T-cell (primary cell): ENCODE measurements at places on chromosomes 5 and 9. TPM values are rescaled to one million over a fixed set of nuclear protein-coding genes. Genes with fewer than 3 reads are reported as not detected.

- H3K27ac ChIP-seq = no peak overlapping the region
- H3K27me3 ChIP-seq = no peaks in the 10 kb centered on the region
- no peak overlapping the region for H3K4me3 ChIP-seq
Measured at GRCh38 chr5:67728326-67728890, 487.1 kb upstream of the PIK3R1 start.

The SLC45A2 gene
- 0.20 TPM for total RNA-seq

DNA sequence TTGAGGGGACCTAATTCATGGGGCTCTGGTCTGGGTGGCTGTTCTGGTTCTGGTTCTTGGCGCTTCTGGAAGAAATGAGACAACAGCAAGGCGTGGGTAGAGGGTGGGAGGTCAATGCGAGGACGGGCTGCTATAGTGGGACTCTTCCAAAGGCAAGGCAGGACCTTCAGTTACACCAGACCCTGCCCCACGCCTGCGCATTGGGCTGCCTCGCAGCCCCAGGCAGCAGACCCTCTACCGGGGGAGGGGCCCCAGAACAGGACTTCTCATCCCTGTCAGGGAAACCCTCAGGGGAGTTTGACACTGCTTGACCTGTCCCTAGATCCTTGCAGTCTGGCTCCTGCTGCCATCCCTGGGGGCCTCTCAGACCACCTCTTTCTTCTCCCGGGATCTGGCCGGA, 18.5 kb downstream of the CCDC69 start:
- no peak for DNase-seq
- no peak overlapping the region for H3K4me3 ChIP-seq
- H3K27me3 ChIP-seq = no peaks in the 10 kb centered on the region
- peaks cover 57% of the 10 kb centered on the region for H3K4me1 ChIP-seq

The PCDHB14 gene
- total RNA-seq = not detected

DNA sequence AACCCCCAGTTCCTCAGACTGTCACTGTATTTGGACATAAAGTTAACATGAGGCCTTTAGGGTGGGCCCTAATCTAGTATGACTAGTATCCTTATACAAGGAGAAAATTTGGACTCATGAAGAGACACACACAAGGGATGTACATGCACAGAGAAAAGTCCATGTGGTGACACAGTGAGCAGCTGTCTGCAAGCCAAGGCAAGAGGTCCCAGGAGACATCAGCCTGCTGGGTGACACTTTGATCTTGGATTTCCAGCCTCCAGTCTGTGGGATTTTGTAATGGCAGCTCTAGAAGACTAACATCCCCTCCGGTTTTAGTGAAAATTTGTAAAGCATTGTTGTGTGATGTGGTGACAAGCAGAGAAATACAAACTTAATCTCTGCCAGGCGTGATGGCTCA, 66.1 kb downstream of the RAI14 start:
- H3K27me3 ChIP-seq = peaks cover 2% of the 10 kb centered on the region
- H3K36me3 ChIP-seq = no peaks in the 10 kb centered on the region
- H3K27ac ChIP-seq = no peak overlapping the region
- no peak overlapping the region for H3K4me3 ChIP-seq

The AK8 gene
- total RNA-seq = not detected

- H3K27me3 ChIP-seq = peaks cover 28% of the 10 kb centered on the region
- no peaks in the 10 kb centered on the region for H3K36me3 ChIP-seq
- DNase-seq = no peak
Measured at GRCh38 chr5:80034962-80035821, at the start of gene THBS4. Gene THBS4, plus strand, starts transcription at chr5:80035348. Its CDS starts 190 bp downstream, at chr5:80035538.

GRCh38 chr9:105313238-105313637, 68.8 kb downstream of the SLC44A1 start:
- H3K36me3 ChIP-seq = no peaks in the 10 kb centered on the region
- no peak for DNase-seq
- no peak overlapping the region for H3K27ac ChIP-seq
- no peaks in the 10 kb centered on the region for H3K4me1 ChIP-seq
- H3K4me3 ChIP-seq = no peak overlapping the region

- no peaks in the 10 kb centered on the region for H3K4me1 ChIP-seq
- no peak overlapping the region for H3K4me3 ChIP-seq
- H3K27me3 ChIP-seq = no peaks in the 10 kb centered on the region
- H3K27ac ChIP-seq = no peak overlapping the region
- no peaks in the 10 kb centered on the region for H3K36me3 ChIP-seq
Measured at GRCh38 chr9:69136779-69137178, 37.3 kb upstream of the TJP2 start.

The PCDHGB2 gene
- total RNA-seq = 0.40 TPM

The TNFSF15 gene
- 0.07 TPM for total RNA-seq

GRCh38 chr9:114478871-114479270, 26.4 kb downstream of the WHRN start:
- H3K27me3 ChIP-seq = no peaks in the 10 kb centered on the region
- H3K4me3 ChIP-seq = no peak overlapping the region
- H3K4me1 ChIP-seq = no peaks in the 10 kb centered on the region
- no peak overlapping the region for H3K27ac ChIP-seq
- no peak for DNase-seq
- no peaks in the 10 kb centered on the region for H3K36me3 ChIP-seq

DNA sequence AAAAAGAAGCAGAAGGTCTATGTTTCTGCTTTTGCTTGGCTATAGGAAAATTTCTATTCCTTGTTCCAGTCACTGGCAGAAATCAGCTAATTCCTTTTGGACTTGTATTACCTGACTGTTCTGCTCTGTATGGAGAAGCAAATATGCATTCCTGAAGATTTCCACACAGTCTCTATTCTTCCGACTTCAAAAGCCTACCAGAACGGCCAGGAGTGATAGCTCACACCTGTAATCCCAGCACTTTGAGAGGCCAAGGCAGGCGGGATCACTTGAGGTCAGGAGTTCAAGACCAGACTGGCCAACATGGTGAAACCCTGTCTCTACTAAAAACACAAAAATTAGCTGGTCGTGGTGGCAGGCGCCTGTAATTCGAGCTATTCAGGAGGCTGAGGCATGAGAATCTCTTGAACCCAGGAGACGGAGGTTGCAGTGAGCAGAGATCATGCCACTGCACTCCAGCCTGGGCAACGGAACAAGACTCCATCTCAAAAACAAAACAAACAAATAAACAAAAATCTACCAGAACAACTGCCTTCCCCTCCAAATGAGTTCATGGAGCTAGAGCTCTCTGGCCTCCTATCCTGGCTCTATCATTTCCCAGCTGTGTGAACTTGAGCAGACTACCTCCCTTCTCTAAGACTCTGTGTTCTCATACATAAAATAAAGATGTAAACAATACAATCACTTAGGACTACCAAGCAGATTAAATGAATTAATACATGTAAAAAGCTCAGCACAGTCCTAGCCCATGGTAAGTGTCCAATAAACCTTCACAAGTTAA, 17.0 kb downstream of the MYO10 start:
- no peak overlapping the region for H3K27ac ChIP-seq
- H3K36me3 ChIP-seq = no peaks in the 10 kb centered on the region
- peaks cover 1% of the 10 kb centered on the region for H3K27me3 ChIP-seq
- no peaks in the 10 kb centered on the region for H3K4me1 ChIP-seq

- H3K27me3 ChIP-seq = no peaks in the 10 kb centered on the region
- H3K4me1 ChIP-seq = no peaks in the 10 kb centered on the region
- no peak overlapping the region for H3K4me3 ChIP-seq
- no peak for DNase-seq
Measured at GRCh38 chr9:31612336-31613030, 772.0 kb upstream of the ACO1 start.

GRCh38 chr9:111034898-111035539, 3.3 kb downstream of the LPAR1 start:
- H3K27ac ChIP-seq = no peak overlapping the region
- no peaks in the 10 kb centered on the region for H3K36me3 ChIP-seq
- H3K4me1 ChIP-seq = peaks cover 3% of the 10 kb centered on the region
- DNase-seq = no peak
- no peak overlapping the region for H3K4me3 ChIP-seq
- peaks cover 8% of the 10 kb centered on the region for H3K27me3 ChIP-seq

- no peaks in the 10 kb centered on the region for H3K27me3 ChIP-seq
- peaks cover 3% of the 10 kb centered on the region for H3K36me3 ChIP-seq
- DNase-seq = no peak
- H3K27ac ChIP-seq = no peak overlapping the region
Measured at GRCh38 chr9:71681708-71682272, 86.5 kb downstream of the CEMIP2 start.

The PCDHGB1 gene
- total RNA-seq = not detected

DNA sequence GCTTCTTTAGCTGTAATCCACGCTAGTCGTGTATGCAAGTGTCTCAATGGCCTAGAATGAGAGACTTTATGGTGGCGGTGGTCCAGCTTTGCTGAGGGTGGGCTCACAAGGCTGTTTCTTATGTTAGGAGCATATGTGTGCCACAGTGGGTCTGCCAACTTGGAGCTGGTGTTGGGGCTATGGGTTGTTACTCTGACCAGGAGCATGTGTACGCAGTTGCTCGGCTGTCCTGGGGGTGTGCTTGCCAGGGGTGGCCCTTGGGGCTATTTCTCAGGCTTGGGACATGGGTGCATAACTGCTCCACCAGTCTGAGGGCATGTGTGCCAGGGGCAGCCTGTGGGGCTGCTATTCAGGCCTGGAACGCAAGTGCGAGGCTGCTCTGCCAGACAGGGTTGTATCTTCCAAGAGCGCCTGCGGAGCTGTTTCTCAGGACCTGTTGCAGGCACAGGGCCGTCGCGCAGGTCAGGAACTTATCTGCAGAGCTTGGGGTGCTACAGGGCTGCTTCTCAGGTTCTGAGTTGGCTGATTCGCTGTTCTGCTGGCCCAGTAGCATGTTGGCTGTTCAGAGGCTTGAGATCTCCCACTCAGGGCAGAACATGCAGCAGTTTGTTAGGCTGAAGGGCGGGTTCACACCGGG, 187.9 kb upstream of the TLX3 start:
- H3K4me3 ChIP-seq = no peak overlapping the region
- no peaks in the 10 kb centered on the region for H3K36me3 ChIP-seq
- H3K4me1 ChIP-seq = no peaks in the 10 kb centered on the region
- no peak for DNase-seq
- H3K27me3 ChIP-seq = no peaks in the 10 kb centered on the region

DNA sequence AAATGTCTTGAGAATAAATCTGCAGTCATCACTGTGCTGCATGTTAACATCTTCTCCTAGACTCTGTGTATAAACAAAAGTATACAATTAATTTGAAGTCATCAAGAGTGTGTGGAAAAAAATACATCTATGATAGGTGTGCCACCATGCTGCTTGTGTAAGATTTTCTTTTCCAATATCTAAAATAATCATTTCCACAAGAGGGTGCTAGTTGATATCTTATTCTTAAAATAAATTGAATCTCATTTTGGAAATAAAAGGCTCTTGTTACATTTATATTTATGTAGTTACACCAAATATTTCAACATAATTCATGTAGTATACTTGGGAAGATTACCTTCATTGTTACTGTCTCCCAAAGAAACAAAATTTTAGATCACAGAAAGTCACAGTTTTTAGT, 14.1 kb upstream of the MOCS2 start:
- H3K27me3 ChIP-seq = no peaks in the 10 kb centered on the region
- DNase-seq = no peak
- H3K36me3 ChIP-seq = no peaks in the 10 kb centered on the region
- no peak overlapping the region for H3K4me3 ChIP-seq

The TRIP13 gene
- total RNA-seq = 0.95 TPM

GRCh38 chr5:132296412-132297016, 2.3 kb downstream of the SLC22A4 start:
- H3K4me3 ChIP-seq = no peak overlapping the region
- H3K4me1 ChIP-seq = peaks cover 7% of the 10 kb centered on the region
- DNase-seq = no peak
- no peaks in the 10 kb centered on the region for H3K27me3 ChIP-seq
- H3K27ac ChIP-seq = no peak overlapping the region

DNA sequence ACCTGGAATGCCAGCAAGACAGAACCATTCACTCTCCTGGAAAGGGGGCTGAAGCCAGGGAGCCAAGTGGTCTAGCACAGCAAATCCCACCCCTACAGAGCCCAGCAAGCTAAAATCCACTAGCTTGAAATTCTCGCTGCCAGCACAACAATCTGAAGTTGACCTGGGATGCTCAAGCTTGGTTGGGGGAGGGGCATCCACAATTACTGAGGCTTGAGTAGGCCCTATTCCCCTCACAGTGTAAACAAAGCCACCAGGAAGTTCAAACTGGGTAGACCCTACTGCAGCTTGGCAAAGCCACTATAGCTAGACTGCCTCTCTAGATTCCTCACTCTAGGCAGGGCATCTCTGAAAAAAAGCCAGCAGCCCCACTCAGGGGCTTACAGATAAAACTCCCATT, 17.3 kb downstream of the RIGI start:
- H3K4me1 ChIP-seq = no peaks in the 10 kb centered on the region
- peaks cover under 1% of the 10 kb centered on the region for H3K36me3 ChIP-seq
- no peak for DNase-seq
- H3K4me3 ChIP-seq = no peak overlapping the region
- H3K27ac ChIP-seq = no peak overlapping the region
- no peaks in the 10 kb centered on the region for H3K27me3 ChIP-seq

The TNC gene
- total RNA-seq = not detected

The LCN9 gene
- not detected for total RNA-seq

The CNTLN gene
- 0.08 TPM for total RNA-seq

- H3K36me3 ChIP-seq = no peaks in the 10 kb centered on the region
- no peak overlapping the region for H3K27ac ChIP-seq
- no peaks in the 10 kb centered on the region for H3K4me1 ChIP-seq
Measured at GRCh38 chr9:134687556-134687955, 46.0 kb downstream of the COL5A1 start.

GRCh38 chr9:120531683-120532300, 48.2 kb downstream of the CDK5RAP2 start:
- H3K4me1 ChIP-seq = no peaks in the 10 kb centered on the region
- H3K4me3 ChIP-seq = no peak overlapping the region
- no peaks in the 10 kb centered on the region for H3K27me3 ChIP-seq
- no peak for DNase-seq
- H3K27ac ChIP-seq = no peak overlapping the region

GRCh38 chr9:128091144-128091543, 23.1 kb downstream of the SLC25A25 start:
- H3K27ac ChIP-seq = no peak overlapping the region
- H3K27me3 ChIP-seq = no peaks in the 10 kb centered on the region
- H3K36me3 ChIP-seq = peaks cover 15% of the 10 kb centered on the region
- DNase-seq = no peak
- H3K4me1 ChIP-seq = peaks cover 70% of the 10 kb centered on the region

GRCh38 chr5:68962757-68963484, 130.9 kb upstream of the SLC30A5 start:
- no peaks in the 10 kb centered on the region for H3K27me3 ChIP-seq
- H3K27ac ChIP-seq = no peak overlapping the region
- DNase-seq = no peak
- H3K36me3 ChIP-seq = no peaks in the 10 kb centered on the region

DNA sequence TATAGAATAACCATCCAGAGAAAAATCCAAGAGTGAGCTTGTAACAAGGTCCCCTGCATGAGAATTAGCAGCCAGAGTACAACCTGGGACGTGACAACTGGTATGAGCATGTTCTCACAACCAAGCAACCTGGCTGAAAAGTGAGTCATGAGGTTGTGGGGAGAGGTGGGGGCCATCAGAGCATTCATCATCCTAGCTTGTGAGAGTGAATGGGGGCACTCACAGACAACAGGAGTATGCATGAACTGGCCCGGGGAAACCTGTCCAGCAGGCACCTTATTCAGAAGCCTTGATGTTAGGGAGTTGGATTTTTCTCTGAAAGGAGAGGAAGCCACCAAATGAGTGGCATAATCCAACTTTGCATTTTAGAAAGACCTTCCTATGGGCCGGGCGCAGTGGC, 113.0 kb downstream of the FRMD3 start:
- H3K4me3 ChIP-seq = no peak overlapping the region
- DNase-seq = no peak
- no peaks in the 10 kb centered on the region for H3K36me3 ChIP-seq
- no peaks in the 10 kb centered on the region for H3K27me3 ChIP-seq
- H3K27ac ChIP-seq = no peak overlapping the region
- no peaks in the 10 kb centered on the region for H3K4me1 ChIP-seq

GRCh38 chr9:16112116-16112515, 559.3 kb downstream of the CCDC171 start:
- H3K27ac ChIP-seq = no peak overlapping the region
- no peak overlapping the region for H3K4me3 ChIP-seq
- DNase-seq = no peak
